ENCODE measurements at places on chromosomes 11 and 22. TPM values are rescaled to one million over a fixed set of nuclear protein-coding genes. Genes with fewer than 3 reads are reported as not detected.

FOLR2 gene
- 23.5 TPM for total RNA-seq

NOX4 gene
- 3.1 TPM for total RNA-seq

OR56A1 gene
- not detected for total RNA-seq

SMIM35 gene
- total RNA-seq = under 0.01 TPM

MMP10 gene
- not detected for total RNA-seq

SSTR3 gene
- total RNA-seq = not detected

RGL4 gene
- 0.13 TPM for total RNA-seq

All from muscle of leg (tissue), 16 donors.